ENCODE measurements at places on chromosomes 6 and 20. TPM values are rescaled to one million over a fixed set of nuclear protein-coding genes. Genes with fewer than 3 reads are reported as not detected.

Gene RIMS4
- 10.9 TPM for total RNA-seq

DNA sequence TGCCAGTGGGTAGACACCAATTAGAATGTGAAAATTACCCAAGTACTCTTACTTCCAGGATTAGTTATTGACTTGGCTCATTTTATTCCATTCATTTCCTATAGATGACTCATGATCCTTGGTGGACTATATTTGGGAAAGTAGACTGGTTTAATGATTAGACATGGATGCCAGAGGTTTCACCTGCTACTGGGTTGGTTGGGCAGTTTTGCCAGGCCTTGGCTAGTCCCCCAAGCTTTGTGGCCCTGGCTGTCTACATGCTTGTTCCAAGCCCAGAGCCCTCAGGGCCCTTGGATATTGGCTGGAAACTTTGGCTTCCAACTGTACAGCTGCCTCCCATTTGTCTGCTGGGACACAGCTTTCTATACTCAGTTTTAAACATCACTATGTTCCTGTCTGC is 104.1 kb downstream of the ZFP64 start:
- DNase-seq, result no peak

DNA sequence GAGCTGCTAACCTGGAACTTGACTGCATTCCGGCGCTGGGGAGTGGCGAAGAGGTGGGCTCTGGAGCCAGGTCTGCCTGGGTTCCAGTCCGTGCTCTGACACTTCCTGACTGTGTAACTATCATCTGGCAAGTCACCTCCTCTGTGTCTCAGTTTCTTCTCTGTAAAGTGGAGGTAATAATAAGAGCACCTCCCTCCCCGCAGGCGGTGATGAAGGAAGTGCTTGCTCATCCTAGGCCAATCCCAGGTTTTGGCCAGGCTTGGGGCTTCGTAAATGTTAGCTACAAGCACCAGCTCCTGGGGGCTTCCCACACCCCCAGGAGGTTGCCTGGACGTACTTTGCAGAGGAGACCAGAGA is 32.8 kb downstream of the SNAI1 start:
- no peak for DNase-seq

DNA sequence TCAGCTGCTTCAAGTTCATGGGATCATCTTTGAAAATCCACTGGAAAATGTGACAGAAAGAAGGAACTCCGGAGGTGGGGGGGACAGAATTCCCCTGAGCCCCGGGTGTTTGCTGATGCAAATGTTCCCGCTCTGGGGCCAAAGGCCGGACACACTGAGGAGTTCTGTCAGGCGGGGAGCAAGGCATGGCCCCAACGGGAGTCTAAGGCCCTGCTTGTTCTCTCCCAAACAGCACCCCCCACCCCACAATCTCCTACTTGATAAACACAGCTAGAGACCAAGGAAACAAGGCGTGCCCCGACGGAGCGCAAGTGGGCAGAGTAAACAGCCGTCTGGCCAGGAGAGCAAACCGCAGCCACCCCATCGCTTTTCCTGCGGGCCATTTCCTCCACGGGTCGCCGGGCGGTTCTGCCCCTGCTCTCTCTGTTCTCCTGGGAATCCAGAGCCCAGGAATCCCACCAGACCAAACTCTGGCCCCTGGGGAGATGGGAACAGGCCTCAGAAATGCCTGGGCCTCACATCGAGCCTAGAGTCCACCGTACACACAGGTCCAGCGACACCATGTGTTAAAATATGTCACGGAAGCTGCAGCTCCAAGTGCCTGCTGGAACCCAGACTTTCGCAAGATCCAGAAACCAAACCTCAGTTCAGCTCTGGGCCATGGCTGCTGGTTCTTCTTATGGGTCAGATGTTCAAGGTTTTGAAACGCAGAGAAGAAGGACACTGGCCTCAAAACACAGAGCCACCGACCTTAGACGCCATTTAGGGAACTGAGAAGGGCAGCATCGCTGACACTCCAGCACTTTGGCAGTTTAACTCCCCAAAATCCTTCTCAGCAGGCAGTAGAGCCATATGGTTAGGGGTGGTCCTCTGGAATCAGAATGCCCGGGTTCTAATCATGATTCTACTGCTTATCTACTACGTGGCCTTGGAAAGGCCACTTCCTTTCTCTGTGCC is 104.2 kb downstream of the PREX1 start:
- no peak for DNase-seq

GRCh38 chr6:16471222-16471909 is 233.0 kb downstream of the GMPR start:
- DNase-seq, result no peak

Gene RSPH3
- 3.5 TPM for total RNA-seq

- no peak for DNase-seq
Measured at GRCh38 chr6:169022079-169022478, 231.6 kb downstream of the THBS2 start.

DNA sequence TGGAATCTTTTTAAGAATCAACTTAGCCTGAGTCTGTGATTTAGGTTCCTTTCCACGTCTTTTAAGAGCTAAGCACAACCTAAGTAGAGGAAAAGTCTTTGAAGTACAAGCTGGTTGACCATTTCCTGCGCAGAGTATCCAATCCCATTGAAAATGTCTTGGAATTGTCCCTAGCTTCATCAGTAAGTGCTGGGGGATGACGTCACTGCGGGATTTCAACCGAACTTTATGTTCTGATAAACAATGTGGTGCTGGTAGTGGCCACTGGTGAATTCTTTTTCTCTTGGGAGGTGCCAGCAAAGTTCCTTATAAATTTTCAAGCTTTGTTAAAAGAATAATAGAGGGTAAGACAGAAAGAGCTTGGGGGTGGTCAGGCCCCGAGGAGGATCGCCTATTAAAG is 69.2 kb downstream of the PDE7B start:
- DNase-seq, result no peak

DNA sequence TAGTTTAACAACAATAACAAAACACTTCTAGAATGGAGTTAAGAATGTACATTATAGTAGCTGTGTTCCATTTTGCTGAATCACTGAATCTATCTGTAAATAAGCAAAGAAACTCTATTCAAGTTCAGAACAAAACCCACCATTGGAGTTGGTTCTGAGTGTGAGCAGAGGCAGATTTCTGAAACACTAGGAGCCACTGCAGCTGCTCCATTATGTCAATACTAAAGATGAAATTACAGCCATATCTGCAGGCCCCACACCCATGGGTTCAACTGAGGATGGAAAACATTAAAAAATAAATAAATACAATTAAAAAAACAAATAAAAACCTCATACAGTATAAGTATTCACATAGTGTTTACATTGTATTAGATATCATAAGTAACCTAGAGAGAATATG is 91.0 kb downstream of the REPS1 start:
- no peak for DNase-seq

GRCh38 chr6:29295181-29295585 is 6.3 kb upstream of the OR14J1 start:
- DNase-seq, result no peak

GRCh38 chr6:88302769-88303225 is 136.7 kb upstream of the CNR1 start:
- DNase-seq, result no peak

Gene PRRT1
- total RNA-seq, result 0.21 TPM

Gene MROH8
- 8.2 TPM for total RNA-seq

Gene AGPAT1
- 85.2 TPM for total RNA-seq

- no peak for DNase-seq
Measured at GRCh38 chr6:53640361-53640760, 25.2 kb downstream of the KLHL31 start.

- no peak for DNase-seq
Measured at GRCh38 chr20:62413025-62413570, 6.0 kb upstream of the CABLES2 start.

DNA sequence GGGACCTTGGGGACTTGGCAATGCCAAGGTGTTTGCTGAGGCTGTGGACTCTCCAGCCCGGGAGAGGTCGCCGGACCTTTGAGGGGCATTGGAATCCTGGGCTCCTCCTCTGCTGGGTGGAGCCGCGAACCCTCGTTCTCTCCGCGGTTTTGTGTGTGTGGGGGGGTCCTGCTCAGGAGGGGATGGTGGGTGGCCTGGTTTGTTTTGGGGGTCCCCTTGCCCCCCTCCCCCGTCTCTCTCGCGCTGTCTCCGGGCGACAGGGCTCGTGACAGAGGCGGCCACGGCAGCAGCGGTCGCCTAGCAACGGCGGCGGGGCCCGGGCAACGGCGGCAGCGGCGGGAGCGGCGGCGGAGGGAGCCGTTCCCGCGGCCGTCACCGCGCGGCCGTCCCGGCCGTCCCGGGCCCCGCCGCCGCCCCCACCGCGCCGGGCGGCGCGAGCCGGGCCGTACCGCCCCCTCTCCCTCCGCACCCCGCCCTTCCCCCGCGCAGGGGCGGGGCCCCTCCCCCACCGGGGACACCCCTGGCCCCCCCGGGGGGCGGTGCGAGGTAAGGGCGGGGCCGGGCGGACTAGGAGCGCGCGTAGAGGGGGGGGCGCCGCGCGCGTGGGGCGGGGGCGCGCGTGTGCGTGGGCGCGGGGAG is 7.8 kb downstream of the SYNGAP1 start:
- no peak for DNase-seq

- DNase-seq, result no peak
Measured at GRCh38 chr6:68447112-68447511, 188.0 kb upstream of the ADGRB3 start.

DNA sequence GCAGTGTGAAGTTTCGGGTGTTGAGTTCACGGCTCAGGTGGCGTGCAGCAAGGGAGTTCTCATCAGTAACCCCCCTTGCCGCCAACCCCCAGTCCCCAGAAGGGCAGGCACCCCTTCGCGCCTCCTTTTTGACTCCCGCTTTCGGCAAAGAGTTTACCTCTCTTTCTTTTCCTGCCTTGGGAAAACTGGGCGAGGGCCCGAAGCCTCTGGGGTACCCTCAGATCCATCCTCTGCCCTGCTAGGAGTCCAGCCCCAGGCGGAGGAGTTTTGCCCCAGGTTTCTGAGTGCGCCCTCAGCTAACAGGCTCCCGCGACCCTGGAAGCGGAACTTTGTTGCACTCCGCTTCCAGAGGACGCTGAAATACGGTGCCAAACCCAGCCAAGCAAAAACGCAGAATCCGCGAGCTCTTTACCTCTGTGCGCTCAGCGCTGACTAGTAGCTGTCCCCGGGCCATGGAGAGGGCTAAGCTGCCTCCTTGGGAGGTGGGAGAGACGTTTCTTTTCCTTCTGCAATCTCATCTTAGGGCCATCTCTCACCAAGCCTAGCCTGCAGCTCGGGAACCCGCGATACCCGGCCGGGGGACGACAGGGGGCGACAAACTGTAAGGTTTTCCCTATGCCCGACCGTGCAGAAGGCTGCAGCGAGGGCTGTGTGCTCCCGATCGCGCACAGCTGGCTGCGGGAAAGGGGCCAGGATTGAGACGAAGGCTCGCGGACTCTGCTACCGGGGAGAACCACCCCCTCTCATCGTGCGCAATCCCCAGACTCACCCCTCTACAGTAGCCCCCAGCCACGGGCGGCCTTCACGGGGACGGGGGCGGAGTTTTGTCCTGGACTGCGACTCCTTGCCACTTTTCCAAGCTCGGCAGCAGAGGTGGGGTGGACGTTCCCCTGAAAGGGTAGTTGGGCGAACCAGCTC is 2.7 kb upstream of the PAX1 start:
- peak; percentile 76 for DNase-seq

DNA sequence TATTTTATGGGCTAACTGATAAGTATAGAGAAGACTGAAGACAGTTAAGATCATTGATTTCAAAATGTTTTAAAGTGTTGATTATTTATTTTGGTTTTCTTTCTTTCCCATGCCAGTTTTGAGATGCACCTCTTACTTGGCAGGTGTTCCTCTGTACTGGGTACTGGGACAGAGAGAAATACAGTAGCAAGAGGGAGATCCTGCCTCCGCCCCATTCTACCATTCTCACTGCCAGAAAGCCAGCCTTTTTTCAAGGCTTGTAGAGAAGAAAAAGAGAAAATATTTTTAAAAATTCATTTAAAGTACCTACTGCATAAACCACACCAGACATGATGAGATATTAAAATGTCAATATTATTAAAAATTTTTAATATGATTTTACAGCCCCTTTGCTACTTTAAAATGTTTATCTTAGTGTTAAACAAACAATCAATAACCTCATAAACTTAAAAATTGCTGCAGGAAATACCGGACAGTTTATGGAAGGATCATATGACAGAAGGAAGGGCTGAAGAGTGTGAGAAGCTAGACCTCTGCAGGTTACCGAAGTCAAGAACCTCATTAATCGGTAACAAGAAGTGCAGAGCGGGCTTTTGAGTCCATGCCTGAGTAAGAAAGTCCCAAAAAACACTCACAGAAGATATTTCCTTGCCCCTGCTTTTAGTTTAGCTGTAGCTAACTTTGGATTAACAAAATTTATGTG is 117.8 kb upstream of the ESR1 start:
- DNase-seq, result peak; percentile 42

DNA sequence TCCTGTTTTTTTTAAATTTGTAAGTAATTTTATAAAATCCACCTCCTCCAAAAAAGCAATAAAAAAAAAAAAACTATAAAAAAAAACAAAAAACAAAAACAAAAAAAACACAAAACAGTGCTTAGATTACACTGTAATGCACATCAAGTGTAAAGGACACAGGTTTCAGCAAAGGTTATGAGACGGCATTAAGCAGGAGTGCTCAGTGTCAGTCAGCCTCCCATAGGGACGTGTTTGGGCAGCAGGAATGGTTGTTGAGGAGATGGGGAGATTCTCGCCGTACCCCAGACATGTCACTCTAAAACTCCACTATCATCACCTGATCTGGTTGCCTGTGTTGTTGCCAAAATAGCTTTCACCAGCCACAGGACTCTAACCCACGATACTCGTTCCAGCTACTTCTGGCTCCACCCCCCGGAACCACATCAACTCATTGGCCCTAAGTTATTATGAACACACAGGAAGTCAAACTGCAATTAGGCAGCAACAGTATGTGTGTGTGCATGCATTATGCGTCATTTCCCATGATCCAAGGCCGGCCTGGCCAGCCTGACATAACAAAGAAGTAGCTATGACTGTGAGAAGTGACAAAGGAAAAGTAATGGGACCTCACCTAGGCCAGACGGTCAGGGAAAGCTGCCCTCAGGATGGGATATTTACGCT is 28.7 kb downstream of the ECT2L start:
- no peak for DNase-seq

- peak; percentile 29 for DNase-seq
Measured at GRCh38 chr6:113122060-113122459, 735.1 kb upstream of the MARCKS start.

Gene HSPA1B
- total RNA-seq, result 104 TPM

- DNase-seq, result no peak
Measured at GRCh38 chr20:44357555-44358125, 2.1 kb downstream of the HNF4A start.

GRCh38 chr6:111260570-111261298 is 173.4 kb downstream of the SLC16A10 start:
- DNase-seq, result peak; percentile 11

GRCh38 chr20:62460678-62461077 is 15.1 kb downstream of the GATA5 start:
- DNase-seq, result no peak

- no peak for DNase-seq
Measured at GRCh38 chr6:38503032-38503773, 136.5 kb downstream of the BTBD9 start.

DNA sequence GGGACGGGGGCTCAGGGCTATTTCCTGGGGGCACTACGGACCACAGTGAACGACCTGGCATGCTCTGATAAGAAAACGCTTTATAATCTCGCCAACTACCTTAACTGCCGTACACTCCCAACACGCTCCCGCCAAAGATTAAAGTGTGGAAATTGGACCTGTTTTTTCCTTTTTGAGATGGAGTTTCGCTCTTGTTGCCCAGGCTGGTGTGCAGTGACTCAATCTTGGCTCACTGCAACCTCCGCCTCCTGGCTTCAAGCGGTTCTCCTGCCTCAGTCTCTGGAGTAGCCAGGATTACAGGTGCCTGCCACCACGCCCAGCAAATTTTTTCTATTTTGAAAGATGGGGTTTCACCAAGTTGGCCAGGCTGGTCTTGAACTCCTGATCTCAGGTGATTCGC is 346 bp upstream of the SLC44A4 start:
- DNase-seq, result no peak

Gene ZNF322
- 54.1 TPM for total RNA-seq

Gene GPLD1
- 1.1 TPM for total RNA-seq
